ENCODE measurements at places on chromosomes 2 and 18. TPM values are rescaled to one million over a fixed set of nuclear protein-coding genes. Genes with fewer than 3 reads are reported as not detected.

Gene FAM161A
- total RNA-seq, result 7.8 TPM

DNA sequence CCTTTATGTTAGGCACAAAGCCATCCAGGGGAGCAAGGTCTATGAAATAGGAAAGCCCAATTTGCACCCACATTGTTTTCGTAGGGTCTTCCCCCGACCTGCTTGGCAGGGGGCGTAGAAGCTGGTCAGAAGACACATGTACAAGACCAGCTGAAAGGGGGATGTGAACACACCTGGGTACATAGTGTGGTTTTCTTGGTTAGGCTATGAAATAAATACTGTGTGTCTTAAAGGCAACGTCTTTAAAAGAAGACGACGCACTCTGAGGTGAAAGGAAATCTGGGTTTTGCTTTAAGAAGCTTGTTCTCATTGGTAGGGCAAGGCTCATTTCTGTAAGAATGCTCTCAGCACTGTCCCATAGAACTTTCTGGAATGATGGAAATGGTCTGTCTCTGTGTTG lies 60.0 kb upstream of the KLF7 start:
- no peak for DNase-seq

- DNase-seq, result no peak
Observed at GRCh38 chr18:59536166-59536565, 161.1 kb downstream of the CCBE1 start.

DNA sequence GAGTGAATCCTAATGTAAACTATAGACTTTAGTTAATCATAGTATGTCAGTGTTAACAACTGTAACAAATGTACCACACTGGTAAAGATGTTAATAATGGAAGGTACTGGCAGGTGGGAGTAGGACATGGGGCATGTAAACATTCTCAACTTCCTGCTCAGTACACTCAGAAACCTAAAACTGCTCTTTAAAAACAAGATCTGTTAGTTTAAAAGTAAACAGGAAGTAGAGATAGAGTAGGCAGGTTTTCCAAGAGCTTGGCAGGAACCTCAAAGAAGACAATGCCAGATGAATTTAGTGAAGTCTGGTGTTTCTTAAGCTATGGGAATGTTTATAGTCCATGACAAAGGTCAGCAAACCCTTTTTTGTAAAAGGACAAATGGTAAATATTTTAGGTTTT lies 46.6 kb downstream of the CCDC138 start:
- DNase-seq, result no peak

Gene PROM2
- total RNA-seq, result 1.1 TPM
